HT1080 (cell line): ENCODE measurements at places on chromosomes 16 and 17. TPM values are rescaled to one million over a fixed set of nuclear protein-coding genes. Genes with fewer than 3 reads are reported as not detected.

GRCh38 chr17:76304226-76305134, 3.6 kb downstream of the QRICH2 start:
- no peak for DNase-seq

GRCh38 chr17:36641877-36642845, 40.8 kb downstream of the MRM1 start:
- DNase-seq = no peak

- peak; percentile 60 for DNase-seq
Observed at GRCh38 chr16:48156790-48157209, 1.0 kb upstream of the ABCC12 start.

CRHR1 gene
- not detected in 2 replicates for total RNA-seq

DNA sequence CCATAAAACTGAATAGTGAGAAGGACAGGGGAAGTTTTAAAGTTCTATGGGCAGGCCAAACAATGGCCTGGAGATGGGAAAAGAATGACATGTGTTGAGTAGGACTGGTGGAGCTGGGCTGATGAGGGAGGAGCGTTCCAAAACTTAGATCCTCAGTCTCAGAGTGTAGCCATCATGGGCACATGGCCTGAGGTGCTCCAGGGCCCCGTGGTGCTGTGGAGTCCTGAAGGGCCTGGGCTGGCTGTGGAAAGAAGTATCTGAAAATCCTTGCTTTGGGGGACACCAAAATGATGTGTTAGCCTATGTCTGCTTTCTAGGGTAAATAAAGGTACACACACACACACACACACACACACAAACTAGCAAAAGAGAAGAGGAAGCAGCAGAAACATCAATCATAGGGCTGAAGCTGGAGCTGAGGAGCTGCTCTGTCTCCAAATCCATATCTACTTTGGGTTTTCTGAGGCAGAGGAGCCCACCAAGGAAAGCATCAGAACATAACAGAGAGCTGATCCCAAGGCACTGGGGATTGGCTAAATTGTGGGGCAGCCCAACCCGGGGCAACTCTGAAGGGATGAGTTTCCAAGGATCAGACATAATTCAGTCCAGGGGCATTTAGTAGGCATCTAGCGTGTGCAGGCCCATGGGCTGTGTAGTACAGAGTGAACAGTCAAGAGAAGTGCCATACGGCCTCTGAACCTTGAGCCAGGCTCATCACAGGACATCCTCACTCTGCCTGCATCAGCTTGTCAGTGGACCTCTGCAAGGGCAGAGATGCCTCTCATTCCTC, 85.2 kb downstream of the C16orf78 start:
- DNase-seq = no peak

CA10 gene
- not detected in 2 replicates for total RNA-seq

DNA sequence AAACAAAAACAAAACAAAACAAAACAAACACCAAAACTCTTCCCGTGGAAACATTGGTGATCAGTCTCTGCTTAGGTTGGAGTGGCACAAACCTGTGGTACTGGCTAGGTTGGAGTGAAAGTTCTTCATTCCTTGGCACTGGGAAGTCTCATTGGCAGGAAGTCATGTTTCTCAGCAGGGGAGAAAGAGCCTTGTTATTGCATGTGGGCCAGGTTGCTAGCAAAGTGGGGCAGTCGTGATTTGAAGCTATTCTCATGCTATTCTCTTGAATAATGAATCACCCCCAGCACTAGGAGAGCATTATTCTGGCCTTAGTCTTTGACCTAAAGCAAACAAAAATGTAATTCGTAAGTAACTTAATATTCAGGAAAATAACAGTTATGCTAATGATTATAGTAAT, 24.3 kb upstream of the B4GALNT2 start:
- DNase-seq = peak; percentile 71

DNA sequence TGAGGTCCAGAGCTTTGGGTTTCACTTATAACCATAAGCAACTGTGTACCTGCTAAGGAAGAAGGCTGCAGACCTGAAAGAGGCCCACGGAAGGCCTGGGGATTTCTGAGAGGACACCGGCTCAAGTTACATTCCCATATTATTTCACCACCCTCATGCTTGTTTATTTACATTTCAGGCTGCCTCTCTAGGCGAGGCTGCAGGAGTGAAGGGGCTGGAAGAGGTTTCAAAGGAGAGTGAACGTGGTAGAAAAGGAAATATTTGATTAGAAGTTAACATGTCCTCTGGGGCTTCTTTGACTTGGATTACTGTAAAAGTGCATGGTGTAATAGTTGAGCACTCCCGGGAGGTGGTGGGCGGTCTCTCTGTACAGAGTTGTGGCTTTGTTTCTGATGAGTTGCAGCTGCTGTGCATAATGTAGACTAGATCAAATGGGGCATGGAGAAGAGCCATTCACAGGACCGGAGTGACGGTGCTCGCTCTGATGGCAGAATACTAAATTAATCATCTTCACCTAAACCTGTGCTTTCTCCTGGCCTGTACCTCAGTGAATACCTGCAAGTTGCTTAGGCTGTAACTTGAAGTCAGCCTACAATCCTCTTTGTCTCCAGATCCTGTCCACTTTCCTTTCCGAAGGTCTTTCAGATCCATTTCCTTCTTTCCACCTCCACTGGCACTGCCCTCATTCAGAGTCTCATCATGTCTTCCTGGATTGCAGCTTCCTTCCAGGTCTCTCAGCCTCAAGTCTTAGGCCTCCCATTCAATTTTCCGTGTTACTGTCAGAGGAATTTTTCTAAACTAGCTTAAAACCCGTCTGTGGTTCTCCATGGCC, 1.9 kb upstream of the CPD start:
- peak; percentile 14 for DNase-seq

DNA sequence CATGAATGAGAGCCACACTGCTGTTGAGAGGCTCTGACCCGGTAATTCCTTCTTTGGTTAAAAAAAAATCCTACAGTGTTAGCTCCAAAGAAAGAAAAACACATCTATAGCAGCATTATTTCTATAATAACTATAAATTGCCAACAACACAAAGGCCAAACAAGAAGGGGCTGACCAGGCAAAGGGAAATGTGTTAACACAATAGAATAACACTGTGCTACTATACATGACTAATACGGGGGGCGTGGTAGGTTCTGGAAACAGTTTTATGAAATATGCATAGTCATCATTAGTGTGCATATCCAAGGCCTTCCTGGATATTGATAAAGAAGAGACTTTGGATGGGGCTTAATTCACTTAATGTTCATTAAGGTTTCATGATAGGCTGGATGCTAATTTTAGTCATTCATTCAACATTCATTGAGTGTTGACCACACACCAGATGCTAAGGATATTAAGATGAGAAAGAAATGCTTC, 50.0 kb upstream of the CCL1 start:
- DNase-seq = peak; percentile 34

- DNase-seq = no peak
Observed at GRCh38 chr17:49873466-49873865, 25.6 kb upstream of the TAC4 start.

- no peak for DNase-seq
Observed at GRCh38 chr16:51045186-51045585, 105.9 kb downstream of the SALL1 start.

PRRT2 gene
- total RNA-seq = 0.60 and 4.5 TPM in 2 replicates

GRCh38 chr16:4293822-4294457, 21.1 kb upstream of the TFAP4 start:
- DNase-seq = peak; percentile 78

DNA sequence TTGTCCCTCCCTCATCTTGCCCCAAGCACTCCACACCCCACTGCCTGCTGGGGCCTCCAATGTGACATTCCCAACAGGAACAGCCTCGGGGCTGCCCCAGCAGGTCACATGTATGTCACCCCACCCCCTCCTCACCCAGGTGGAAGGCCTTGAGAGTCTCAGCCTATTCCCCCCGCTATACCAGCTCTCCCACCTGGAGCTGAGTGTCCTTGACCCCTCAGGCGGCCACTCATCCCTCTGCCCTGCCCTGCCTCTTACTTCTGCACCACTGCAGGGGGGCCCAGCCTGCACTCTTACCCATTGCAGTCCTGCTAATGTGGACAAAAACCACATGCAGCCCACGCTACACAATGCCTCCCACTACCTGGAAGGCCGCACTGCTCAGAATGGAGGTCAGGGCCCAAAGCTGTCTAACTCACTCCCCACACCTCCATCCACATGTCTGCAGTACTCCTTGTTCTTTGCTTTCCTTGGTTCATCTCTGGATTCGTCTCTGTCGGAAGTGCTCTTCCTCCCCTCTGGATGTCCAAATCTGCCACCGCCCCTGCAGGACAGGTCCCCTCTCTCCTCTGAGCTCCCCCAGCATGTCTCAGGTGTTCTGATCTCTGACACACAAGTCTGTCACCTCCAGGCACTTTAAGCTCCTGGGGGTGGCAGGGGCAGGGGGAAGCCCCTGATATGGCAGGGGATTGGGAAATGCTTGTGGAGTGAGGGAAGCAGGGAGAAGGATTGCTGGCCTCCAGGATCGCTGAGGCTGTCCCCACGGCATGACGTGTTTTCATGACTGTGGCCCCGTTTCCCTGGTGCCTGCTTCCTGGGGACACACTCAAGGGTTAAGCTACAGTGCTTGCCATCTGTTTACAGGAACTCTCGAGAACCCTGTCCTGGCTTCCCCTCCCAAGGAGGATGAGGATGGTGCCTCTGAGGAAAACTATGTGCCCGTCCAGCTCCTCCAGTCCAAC, 20.8 kb downstream of the TRPV2 start:
- no peak for DNase-seq
